Stimulated activated CD4-positive, alpha-beta T cell treated with anti-CD3 and anti-CD28 coated beads, Interleukin-1b, Interleukin-23, amount 100 ng/mL, for 1 hour (primary cell): ENCODE measurements at places on chromosomes 4 and X.

GRCh38 chrX:131816551-131817136 lies 206.5 kb upstream of the STK26 start:
- DNase-seq: peak; percentile 40

DNA sequence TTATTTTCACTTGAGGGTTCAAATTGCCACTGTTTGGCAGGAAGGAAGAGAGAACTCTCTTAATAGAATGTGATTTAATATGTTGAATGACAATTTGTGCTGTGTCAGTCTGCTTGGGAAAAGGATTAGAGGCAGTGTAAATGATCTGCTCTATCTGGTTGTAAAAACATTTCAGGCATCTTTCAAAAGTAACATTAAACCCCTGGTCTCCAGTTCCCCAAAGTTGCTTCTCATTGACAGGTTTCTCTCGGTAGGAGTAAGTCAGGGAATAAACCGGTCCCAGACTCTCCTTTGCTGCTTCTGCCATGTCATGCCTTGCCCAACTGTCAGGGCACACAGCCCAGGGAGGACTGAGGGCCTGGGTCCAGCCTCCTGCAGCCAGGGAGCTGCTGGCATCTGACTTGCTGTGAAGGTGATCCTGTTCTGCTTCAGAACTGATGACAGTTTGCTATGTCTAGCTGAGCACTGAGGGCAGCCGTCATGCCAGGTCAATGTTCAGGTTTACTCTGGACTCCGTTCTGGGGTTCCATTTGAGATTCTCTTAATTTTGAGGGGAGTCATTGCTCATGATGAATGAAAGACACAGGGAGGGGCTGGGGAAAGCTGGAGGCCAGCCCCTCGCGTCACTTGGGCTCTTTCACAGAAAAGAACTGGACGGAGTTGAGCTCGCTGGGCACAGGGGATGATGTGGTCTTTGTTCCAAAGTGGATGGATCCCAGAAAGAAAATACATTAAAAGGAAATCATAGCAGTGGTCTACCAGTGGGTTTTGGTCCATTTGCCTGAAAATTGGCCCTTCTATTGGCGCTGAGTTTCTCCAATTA lies 312.4 kb downstream of the ARHGAP10 start:
- no peak for DNase-seq

DNA sequence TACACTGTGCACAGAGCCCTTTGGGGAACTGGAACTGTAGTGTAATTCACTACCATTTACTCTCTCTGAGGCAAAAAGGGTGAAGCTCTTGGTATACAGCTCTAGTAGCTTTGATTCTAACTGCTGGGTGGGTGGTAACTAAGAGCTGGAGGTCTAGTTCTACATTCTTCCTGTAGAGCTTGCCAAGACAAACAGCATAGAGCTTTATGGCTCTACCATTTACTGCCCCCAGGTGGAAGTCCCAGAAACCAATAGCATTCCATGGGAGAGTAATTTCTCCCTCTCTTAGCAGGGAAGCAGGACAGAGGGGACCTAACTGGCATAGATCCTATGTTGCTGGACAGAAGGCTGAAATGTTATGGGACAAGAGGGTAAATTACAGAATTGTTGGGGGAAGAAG lies 26.7 kb downstream of the HDAC8 start:
- no peak for DNase-seq

DNA sequence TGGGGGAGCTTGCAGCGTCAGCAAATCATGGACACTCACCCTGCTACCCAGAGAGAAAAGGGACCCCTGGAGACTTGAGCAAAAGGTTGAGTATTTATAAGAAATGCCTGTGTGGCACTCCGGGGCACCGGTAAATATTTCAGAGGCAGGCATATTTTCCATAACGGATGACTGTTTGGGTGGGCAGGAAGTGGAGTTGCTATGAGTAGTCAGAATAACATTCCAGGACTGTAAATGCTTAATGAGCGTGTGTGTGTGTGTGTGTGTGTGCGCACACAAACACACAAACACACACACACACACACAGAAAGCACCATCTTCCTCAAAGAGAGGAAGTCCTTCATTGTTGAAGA lies 74.6 kb downstream of the MXRA5 start:
- no peak for DNase-seq

DNA sequence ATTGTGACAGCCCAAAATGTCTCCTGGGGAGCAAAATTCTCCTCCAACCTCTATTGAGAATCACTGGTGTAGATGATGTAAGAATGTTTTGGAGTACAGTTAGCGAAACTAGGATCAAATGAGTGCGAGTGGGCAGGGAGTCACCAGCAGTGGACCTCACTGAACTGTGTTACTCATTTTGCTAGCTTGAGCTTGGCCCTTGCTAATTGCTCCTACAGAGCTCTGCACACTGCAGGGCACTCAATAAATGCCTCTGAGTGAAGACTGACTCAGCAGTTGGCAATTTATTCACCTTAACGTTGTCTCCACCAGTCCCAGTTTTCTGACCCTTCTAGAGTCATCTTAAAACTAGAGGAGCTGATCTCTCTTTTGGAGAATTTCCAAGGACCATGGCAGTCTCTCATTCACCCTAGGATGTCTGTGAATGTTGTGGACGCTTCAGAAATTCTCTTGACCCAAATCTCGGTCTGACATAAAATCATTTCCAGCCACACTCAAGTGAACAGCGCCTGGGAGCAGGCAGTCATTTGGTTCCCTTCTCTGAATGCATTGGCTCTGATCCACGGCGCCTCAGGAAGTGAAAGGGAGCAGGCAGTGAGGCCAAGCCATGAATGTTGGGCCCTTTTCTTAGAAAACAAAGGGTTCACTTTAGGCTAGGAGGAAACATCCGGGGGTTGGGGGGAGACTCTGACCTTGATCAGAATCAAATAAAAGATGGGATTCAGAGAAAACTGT lies 148.1 kb downstream of the NWD2 start:
- no peak for DNase-seq

DNA sequence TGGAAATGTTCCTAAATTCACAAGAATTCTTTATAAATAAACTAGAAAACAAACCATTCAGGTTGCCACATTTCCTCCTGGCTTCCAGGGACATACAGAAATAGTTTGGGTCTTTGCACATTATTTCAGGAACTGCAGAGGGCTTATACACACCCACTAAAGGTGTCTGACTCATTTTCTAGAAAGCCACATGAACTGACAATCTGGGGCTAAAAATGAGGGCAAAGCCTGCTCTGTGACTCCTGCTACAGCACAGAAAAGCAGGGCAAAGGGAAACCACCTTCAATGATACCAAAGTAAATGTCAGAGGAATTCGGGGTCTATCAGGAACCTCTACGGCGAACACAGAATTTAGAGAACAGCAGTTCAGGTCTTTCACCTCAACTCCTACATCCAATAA lies 112.2 kb upstream of the MAP3K15 start:
- DNase-seq: peak; percentile 3

DNA sequence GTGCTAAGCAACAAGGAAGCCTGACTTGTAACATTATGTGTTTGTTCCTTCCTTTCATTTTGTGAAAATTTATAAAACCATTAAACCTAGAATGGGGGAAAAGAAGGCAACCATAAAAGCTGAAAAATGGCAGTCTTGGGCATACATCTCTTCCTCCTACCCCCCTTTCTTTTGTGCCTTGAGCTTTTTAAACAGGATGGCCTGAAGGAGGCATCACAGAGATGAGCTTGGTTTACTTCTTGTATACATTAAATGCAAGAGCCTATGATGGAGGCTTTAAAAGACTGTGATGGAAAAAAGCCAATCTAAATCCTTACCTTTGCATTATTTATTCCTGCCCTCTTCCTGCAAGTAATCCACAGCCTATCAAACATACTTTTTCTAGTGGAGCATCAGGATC lies 36.2 kb upstream of the ADH7 start:
- DNase-seq: no peak

DNA sequence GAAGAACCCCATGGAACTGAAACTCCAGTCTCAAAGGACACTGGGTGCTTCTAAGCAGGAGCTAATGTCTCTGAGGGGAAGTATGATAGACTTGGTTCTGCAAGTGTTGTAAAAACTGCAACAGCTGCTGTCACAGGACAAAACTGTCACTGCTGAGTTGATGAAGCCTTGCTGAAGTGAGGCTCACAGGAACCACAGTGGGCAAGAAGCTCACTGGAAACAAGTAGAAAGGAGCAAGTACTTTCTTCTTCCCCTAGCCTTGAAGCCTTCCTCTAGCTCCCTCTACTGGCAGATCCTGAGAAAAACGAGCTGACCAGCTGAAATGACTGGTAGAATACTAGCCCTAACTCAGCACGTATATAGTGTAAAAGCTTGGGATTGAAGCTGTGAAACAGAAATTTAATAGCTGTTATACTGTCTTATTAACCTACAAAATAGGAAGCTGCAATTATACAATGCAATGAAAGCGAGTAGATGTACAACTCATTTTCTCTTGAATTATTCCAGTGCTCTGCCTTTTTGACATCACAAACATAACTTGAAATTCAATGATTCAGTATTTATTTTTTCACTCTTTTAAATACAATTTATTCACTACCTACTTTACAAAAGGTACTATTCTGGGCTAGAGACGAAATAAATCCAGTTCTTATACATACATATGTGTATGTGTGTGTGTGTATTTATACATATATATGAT lies 91.4 kb downstream of the GABRB1 start:
- peak; percentile 2 for DNase-seq

DNA sequence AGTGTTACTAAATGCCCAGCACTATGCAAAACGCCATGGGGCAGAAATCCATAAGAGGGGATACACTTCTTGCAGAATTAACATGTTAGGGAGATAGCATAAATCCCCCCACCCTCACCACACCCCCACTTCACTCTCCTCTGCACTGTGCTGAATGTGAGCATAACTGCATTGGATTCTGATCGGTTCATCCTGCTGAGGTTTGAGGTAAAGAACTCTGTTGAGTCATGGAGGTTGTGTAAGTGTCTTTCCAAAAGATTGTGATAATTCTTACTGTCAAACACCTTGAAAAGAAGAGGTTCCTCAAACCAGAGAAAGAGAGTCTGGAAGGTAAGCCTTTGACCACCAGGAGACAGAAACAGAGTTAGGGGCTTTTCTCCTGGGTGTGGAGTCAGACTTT lies 43.6 kb downstream of the RBM47 start:
- DNase-seq: no peak

GRCh38 chrX:139113708-139114107 lies 402.2 kb upstream of the FGF13 start:
- no peak for DNase-seq

DNA sequence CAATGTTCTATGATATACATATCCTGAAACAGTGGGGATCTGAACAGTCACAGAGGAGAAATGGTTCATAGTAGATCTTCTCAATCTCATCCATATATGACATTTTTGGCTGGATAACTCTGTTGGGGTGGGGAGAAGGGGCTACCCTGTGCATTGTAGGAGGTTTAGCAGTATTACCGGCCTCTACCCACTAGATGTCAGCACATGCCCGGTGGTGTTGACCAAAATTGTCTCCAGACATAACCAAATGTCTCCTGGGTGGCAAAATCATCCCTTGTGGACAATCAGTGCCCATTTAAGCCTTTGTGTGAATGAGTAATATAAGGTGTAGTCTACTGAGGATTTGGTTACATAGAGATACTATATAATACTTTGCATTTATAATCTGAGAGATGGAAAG lies 89.9 kb downstream of the PLS3 start:
- DNase-seq: no peak

- DNase-seq: no peak
Observed at GRCh38 chr4:85774489-85774888, 299.5 kb downstream of the ARHGAP24 start.

GRCh38 chr4:30720021-30720660 lies at the start of gene PCDH7:
TSS of gene PCDH7 (plus strand) at chr4:30720369. CDS start at chr4:30721423, 1,054 bp downstream.
- DNase-seq: no peak

DNA sequence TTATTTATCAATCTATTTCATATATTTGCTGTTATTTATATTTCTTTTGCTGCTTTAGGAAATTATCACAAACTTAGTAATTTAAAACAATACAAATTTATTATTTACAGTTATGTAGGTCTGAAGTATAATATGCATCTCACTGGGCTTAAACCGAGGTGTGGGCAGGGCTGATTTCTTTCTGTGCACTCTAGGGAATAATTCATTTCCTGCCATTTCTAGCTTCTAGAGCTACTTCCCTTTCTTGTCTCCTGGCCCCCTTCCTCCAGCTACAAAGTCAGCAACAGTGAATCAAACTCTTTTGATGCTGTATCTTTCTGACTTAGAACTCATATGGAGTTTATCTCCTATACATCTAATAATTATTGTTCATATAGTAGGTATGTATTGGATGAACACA lies 303.5 kb upstream of the ARSJ start:
- no peak for DNase-seq
